GM13976 (cell line): ENCODE measurements at places on chromosomes 12 and 14.

- no peak for DNase-seq
Observed at GRCh38 chr12:22533155-22533554, 11.2 kb downstream of the C2CD5 start.

- DNase-seq = no peak
Observed at GRCh38 chr12:132353811-132354210, 24.4 kb upstream of the GALNT9 start.

GRCh38 chr14:79961197-79961596 lies 250.1 kb downstream of the DIO2 start:
- DNase-seq = no peak

GRCh38 chr12:40615590-40615989 lies 76.6 kb upstream of the CNTN1 start:
- DNase-seq = no peak

DNA sequence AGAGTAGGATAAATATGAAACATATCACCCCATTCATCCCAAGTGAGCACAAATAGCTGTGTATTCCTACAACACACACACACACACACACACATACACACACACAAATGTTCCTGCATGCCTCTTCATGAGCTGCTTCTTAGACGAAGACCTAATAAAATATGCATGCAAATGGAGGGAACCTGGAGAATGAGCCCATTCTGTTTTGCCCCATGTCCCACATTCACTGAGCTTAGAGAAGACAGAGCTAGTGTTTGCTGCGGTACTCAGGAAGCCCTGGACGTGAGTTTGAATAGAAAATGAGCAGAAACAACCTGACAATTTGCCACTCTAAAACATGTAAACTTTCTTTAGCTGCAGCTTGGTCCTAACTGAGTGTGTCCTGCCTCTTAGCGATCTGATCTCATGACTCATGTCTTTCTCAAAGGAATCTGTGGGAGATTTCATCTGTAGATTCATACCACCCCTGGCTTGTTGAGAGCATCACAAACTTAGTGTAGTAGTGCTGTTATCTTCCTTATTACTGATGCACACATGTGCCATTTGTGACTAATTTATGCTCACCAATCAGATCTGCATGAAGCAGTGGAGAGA lies 86.8 kb downstream of the ITPR2 start:
- no peak for DNase-seq

DNA sequence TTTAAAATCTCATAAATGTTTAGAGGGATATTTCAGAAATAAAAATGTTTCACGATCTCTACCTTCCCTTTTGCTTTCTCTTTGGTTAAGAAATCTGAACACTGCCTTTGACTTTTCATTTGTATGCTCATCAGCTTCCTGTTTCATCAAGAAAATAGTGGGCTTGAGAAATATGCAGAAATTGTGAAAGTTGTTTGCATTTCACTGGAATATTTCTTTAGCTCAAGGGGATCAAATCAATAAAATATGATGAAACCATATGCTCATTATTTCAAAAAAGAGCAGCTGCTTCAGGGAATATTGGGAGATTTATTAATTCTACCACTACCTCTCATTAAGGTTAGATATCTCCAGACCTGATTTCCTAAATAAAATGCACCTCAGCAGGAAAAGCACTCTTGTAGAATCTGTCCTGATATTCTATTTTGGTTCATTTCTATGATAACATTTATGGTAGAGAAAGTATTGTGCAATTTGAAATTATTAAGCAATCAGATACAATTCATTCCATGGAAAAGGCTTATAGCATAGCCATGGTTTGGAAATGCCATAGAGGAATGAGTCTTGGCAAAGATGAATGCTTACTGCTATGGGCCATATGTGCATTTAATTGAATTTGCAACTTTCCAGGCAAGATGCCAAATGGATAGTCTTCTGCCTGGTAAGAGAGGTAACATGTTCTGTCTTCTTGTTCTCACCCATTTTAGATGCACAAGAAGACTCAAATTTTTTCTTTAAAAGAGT lies 212.6 kb upstream of the SLC16A7 start:
- DNase-seq = no peak

- DNase-seq = no peak
Observed at GRCh38 chr12:45050751-45051571, at the start of gene DBX2. DBX2 (minus strand) TSS chr12:45051099; CDS start chr12:45050927, 172 bp downstream.

DNA sequence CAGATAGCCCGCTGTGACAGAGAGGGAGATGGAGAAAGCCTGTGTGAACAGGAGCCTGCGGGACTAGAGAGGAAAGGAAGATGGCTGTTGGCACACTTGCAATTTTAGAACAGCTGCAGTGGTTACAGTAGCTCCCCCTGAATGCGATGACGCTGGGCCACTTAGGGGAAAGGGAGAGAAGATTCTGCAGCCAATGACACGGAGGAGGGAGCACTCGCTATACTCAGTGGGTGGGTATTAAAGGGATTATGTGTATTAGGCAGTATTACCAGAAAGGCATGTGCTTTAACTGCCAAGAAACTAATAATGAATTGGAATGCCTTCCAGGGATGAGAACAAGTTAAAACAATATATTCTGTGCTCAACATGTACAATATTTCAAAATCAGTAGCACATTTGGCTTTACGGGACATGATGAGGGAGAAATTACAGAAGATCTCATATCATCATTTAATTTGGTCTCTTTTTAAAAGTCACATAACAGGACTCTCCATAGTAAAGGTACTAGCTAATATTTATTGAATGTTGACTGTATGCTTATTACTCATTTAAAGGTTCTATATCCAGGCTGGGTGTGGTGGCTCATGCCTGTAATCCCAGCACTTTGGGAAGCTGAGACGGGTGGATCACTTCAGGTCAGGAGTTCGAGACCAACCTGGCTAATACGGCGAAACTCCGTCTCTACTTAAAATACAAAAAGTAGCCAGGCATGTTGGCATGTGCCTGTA lies 35.9 kb upstream of the FOS start:
- no peak for DNase-seq

GRCh38 chr12:129613314-129613713 lies 290.5 kb downstream of the TMEM132D start:
- no peak for DNase-seq
